H9 (cell line): ENCODE measurements at places on chromosomes 5 and 9.

DNA sequence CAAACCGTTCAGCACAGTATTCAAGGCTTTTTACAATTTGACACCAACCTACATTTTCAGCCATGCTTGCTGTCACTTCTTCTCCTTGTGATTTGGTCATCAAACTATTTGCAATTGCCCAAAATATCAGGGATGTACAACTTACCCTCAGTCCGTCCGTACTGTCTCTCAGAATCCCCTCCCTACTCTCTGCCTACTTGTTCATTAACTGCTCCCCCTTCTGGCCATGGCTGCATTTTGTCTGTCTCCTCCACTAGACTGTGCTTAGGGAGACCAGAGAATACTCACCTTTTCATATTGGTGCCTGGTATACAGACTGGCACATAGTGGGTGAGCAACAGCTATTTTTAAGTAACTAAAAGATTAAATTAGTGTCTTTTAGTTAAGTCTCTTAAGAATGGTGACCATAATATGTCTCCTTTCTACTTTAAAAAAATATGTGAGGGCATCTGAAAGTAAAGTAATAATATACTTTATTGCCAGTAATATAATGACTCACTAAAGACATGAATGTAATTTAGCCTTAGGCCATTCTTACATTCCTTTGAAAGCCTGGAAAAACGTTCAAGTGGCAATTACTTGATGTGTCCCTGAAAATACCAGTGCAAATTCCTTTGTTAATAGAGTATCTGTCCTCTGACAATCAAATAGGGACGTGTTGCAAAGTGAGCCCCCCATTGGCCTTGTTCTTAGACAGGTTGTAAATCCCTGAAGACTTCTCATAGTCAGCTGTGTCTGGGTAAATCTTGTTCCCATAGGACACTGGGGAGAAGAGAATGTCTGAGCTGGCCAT, 27.8 kb downstream of the PRLR start:
- no peak overlapping the region for H3K4me3 ChIP-seq
- H3K4me1 ChIP-seq, result no peaks in the 10 kb centered on the region

DNA sequence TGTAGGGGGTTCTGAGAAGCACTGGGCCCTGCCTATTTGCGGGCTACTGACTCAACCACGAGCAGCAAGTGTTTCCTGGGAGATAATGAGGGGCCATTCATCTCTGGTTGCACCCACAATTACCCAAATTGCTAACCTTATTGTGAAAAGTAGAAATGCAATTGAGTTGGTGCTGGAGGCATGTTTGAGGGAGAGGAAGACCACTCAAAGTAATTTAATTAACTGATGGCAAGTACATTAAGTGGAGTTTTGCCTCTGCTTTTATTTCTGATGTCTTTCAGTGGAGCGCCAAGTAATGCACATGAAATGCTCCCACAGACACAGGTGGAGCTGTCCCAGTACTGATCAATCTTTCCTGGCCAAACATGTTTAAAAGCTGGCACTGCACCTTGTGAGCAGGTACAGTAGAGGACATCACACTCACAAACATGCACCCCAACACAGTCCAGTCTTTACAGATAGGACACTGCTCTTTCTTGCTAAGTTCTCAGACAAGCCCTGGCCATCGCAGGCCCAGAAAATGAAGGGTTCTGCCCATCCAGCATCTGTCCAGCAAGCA, 195.4 kb downstream of the HSPA4 start:
- H3K27me3 ChIP-seq, result no peaks in the 10 kb centered on the region
- H3K36me3 ChIP-seq, result no peaks in the 10 kb centered on the region
- no peak for DNase-seq

GRCh38 chr9:20242510-20243189, 379.6 kb downstream of the MLLT3 start:
- H3K4me1 ChIP-seq, result no peaks in the 10 kb centered on the region
- no peak overlapping the region for H3K4me3 ChIP-seq
- no peak for DNase-seq
- no peak overlapping the region for H3K27ac ChIP-seq

GRCh38 chr5:151591144-151591819, at the start of gene FAT2:
Gene FAT2, minus strand, starts transcription at chr5:151591331. Its CDS starts 22,400 bp downstream, at chr5:151568931.
- peak; percentile 81 for DNase-seq
- peaks cover 3% of the 10 kb centered on the region; the same call in 1 of the 2 replicates for H3K4me1 ChIP-seq
- no peak within 1 kb of the TSS for H3K27ac ChIP-seq
- H3K4me3 ChIP-seq, result peak within 1 kb of the TSS; percentile 67
- H3K27me3 ChIP-seq, result no peaks in the 10 kb centered on the region; the same call in 1 of the 2 replicates

DNA sequence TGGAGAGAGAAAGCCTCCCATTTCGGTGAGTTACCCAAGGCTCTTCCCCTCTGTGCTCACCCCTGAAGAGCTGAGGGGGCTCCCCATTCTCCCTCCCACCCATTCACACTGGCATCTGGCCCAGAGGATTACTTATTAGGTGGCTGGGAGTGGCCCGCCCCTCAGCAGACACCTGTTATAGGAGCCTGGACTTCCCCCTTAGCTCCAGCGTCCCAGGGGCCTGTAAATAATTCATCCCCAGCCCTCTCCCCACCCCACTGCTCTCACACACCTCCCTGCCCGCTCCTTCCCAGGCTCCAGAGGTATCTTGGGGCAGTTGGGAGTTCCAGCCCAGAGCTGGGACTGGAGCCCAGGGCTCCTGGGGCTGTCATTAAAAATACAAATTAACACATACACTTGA, 11.6 kb upstream of the SLC6A7 start:
- no peaks in the 10 kb centered on the region for H3K36me3 ChIP-seq
- H3K27ac ChIP-seq, result no peak overlapping the region
- H3K27me3 ChIP-seq, result peaks cover 2% of the 10 kb centered on the region; the same call in 1 of the 2 replicates
- H3K4me1 ChIP-seq, result no peaks in the 10 kb centered on the region
- no peak for DNase-seq
- H3K4me3 ChIP-seq, result no peak overlapping the region

DNA sequence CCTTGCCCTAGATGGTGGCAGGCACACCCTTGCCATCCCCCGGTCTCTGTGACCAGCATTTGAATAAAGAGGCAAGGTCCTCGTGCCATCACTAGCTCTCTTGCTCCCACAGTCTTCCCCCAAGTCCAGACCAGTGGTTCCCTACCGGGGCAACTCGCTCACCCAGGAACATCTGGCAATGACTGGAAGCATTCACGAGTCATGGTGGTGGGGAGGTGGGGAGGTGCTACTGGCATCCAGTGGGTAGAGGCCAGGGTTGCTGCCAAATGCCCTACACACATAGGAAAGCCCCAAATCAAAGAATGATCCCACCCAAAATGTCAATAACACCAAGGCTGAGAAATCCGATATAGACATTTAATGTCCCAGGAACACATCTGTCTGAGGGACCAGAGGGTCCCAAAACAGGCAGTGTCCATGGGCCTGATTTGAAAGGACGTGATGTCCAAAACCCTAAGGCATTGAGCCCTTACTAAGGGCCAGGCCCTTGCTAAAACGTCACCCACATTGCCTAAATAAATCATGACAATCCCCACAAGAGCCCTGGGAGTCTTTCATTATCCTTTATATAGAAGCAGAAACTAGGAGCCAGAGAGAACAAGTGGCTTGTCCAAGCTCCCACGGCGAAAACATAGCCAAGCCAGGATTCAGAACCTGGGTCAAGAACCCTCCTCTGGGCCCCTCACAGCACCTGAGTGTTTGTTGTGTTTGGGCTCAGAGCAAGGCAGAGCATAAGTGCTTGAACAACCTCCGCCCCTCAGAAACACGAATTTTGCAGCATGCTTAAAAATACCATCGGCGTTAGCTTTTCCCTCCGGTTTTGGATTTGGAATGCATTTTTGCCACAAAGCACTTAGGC, 119.3 kb upstream of the WWC1 start:
- no peaks in the 10 kb centered on the region for H3K27me3 ChIP-seq
- 0 out of 2 replicates have a peak, but pooled peaks cover 2% of the 10 kb centered on the region for H3K4me1 ChIP-seq
- no peak overlapping the region for H3K4me3 ChIP-seq
- DNase-seq, result no peak
- H3K36me3 ChIP-seq, result no peaks in the 10 kb centered on the region; the same call in 2 of the 3 replicates

DNA sequence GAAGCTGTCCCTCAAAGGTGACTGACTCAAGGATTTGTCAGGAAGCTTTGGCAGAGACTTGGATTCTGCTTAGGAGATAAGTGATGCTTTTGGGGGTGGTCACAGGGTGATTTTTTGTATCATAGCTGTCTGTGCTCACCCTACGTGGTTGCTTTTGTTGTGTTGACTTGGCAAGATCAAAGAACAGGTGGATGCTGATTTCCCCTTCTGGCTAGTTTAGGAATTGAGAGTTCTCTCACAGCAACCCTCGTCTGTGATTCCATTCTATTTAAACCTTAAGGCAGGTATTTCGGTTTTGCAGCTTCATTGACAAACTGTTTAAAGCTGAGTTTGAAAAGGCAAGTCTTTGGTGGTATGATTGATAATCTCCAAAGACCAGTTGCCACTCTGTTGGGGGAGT, 27.2 kb downstream of the ARHGAP26 start:
- no peak overlapping the region for H3K27ac ChIP-seq
- H3K4me1 ChIP-seq, result no peaks in the 10 kb centered on the region
- no peaks in the 10 kb centered on the region for H3K36me3 ChIP-seq
- no peaks in the 10 kb centered on the region for H3K27me3 ChIP-seq
- H3K4me3 ChIP-seq, result no peak overlapping the region
- no peak for DNase-seq

- no peaks in the 10 kb centered on the region for H3K27me3 ChIP-seq
- no peak for DNase-seq
- H3K27ac ChIP-seq, result no peak overlapping the region
- H3K36me3 ChIP-seq, result no peaks in the 10 kb centered on the region
- 0 out of 2 replicates have a peak, but pooled peaks cover 2% of the 10 kb centered on the region for H3K4me1 ChIP-seq
- H3K4me3 ChIP-seq, result no peak overlapping the region
These were observed 54.6 kb upstream of the ECM2 start for GRCh38 chr9:92590377-92590776.

DNA sequence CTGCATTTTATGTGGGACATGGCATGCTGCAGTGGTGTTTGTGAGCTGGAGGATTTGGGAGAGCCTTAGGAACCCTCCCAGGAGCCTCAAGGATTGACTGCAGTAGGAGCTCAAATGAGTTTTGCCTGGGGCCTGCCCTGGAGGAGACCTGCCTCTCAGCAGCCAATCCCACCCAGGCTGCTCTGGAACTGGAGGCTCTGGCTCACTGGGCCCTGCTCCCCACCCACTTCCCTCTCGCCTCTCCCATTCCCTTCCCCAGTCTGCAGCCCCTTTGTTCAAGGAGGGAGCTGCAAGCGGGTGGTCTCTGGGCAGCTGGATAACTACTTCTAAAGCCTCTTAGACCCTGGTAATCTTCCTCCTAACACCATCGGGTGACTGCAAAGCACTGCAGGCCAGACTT, 24.2 kb downstream of the KCNIP1 start:
- no peak overlapping the region for H3K27ac ChIP-seq
- no peak overlapping the region for H3K4me3 ChIP-seq
- no peaks in the 10 kb centered on the region for H3K36me3 ChIP-seq
- no peaks in the 10 kb centered on the region for H3K27me3 ChIP-seq
- DNase-seq, result no peak
- H3K4me1 ChIP-seq, result no peaks in the 10 kb centered on the region
